ENCODE measurements at places on chromosomes 3 and 15. TPM values are rescaled to one million over a fixed set of nuclear protein-coding genes. Genes with fewer than 3 reads are reported as not detected.

The PLOD2 gene
- total RNA-seq = 121 TPM

The CD47 gene
- total RNA-seq = 34.9 TPM

The ERC2 gene
- total RNA-seq = 1.5 TPM

The GLDN gene
- total RNA-seq = not detected

The BCHE gene
- 36.5 TPM for total RNA-seq

The CHRNA5 gene
- 1.8 TPM for total RNA-seq

DNA sequence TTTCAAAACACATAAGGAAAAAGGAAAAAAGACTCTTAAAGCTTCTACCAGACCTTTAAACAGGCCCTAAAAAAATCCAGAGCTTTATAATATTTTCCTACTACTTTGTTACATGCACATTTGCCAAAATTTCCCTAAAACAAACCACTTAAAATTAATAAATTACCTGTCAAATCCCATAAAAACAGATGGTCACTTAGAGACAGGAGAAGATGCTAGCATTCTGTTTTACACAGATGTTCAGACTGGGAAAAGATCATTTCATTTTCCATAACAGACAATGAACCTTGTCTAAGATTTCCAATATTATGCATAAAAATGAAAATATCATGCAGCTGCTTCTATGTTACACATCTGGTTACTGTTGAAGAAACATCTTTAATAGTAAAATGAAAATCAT lies 66.6 kb downstream of the SUCLG2 start:
- DNase-seq = no peak

- DNase-seq = no peak
These were observed 67.7 kb downstream of the MGLL start for GRCh38 chr3:127754411-127755304.

DNA sequence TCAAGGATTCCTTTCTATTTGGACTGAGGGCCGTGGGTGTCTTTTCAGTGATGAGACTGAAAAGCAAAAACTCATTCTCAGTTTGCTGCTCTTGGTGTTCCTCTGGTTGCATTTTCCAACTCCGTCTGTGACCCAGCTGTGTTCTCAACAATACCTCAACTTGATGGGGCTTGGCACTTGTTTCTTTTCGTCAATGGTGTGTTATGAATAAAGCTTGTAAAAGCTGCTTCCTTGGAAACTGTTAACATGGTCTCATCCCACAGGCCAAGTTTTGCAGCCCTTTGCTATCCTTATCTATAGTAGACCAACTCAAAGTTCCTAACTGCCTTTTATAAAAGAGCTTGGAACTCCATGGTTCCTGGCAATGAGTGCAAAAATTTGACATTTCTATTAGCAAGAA lies 142.5 kb upstream of the UBE2E1 start:
- DNase-seq = no peak

DNA sequence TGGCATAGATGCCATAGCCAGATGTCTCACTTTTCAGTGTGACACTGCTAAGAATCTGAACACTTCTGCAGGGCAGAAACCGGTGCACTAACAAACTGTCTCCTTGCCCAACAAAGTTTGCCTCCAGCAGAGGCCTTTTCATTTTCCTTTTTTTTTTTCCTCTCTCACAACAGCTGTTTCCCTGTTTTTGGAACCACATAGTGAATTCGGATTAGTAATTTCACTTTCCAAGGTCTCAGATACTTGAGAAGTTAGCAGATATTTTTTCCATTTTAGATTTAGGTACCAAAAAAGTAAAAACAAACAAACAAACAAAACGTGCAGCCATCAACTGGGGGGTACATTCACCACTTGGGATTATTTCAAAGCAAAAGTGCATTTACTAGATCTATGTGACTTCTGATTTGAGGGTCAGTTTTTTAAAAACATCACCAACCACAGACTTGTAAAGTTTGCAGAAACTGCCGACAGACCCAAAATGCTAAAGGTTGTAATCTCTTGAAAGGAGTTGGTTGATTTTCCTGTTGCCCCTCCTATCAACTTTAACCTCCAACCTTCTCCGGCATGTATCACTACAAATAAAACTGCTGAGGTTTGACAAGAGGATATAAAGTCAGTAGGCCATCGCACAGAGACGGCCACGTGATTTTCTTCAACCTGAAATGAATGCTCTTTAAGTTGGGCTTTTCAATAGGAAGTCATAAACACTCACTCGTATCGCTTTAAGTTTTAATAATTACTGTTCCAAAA lies 169.1 kb downstream of the CDIN1 start:
- DNase-seq = peak; percentile 30

DNA sequence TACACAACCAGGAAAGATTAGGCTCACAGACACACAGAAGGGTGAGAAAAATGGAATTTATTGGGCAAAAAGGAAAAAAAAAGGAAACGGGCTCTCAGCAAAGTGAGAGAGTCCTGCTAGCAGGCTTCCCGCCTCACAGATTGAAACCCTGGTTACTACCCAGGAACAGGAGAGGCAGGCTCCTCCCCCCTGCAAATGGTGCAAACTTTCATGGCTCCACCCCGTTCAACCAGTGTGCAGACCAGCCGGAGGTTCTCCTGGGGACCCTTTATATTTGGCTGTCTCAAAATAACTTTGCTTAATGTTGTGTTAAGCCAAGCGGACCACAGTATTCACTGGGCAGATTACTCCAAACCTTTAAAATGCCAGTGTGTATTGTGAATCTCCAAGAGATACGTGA lies 40.3 kb downstream of the IL1RAP start:
- no peak for DNase-seq

- peak; percentile 22 for DNase-seq
These were observed 669.5 kb downstream of the SQOR start for GRCh38 chr15:46304321-46304720.

Measured in lung microvascular endothelial cell (primary cell).